ENCODE measurements at places on chromosomes 6 and 20. TPM values are rescaled to one million over a fixed set of nuclear protein-coding genes. Genes with fewer than 3 reads are reported as not detected.

DNA sequence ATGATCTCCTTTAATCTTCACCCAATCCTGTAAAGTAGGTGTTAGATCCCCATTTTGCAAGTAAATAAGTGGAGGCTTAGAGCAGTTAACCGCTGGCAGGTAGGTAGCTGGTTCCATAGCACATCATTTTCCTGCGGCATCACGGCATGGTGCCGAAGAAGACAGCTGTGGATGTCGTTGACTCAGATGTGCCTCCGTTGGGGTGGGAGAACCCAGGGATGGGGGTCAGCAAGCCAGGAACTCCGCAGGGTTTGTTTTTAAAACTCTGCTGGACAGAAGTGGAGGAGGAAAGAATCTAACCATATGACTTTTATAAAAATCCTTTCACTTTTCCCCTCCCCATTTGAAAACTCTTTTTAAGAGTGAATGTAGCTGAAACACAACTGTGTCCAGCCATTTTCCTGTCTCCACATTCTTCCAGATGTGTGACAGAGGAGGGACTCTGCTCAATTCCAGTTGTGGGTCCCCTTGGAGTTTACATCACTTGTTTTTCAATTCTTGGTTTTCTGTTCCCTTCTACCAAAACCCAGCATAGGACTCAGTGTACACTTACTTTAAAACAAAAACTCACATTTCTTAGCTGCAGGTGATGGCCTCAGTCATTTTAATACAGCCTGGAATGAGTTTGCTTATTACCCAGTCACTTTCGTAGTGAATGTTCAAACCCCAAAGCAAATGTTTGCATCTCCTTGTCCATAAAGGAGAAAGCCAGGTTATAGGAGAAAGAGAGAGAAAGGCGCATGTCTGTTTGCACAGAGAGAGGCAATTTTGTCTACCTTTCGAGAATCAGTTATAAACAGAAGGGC lies 27.6 kb upstream of the PI16 start:
- peaks cover 30% of the 10 kb centered on the region for H3K4me1 ChIP-seq
- no peaks in the 10 kb centered on the region for H3K36me3 ChIP-seq
- no peaks in the 10 kb centered on the region for H3K27me3 ChIP-seq
- DNase-seq: no peak

SNAI1 gene
- 10.9 TPM for polyA plus RNA-seq

GRCh38 chr6:19837511-19838441 lies 606 bp downstream of the ID4 start:
- H3K27ac ChIP-seq: no peak overlapping the region
- H3K27me3 ChIP-seq: peaks cover 47% of the 10 kb centered on the region
- DNase-seq: no peak
- no peaks in the 10 kb centered on the region for H3K36me3 ChIP-seq
- H3K4me1 ChIP-seq: peaks cover 5% of the 10 kb centered on the region

OR2J3 gene
- polyA plus RNA-seq: not detected

DNA sequence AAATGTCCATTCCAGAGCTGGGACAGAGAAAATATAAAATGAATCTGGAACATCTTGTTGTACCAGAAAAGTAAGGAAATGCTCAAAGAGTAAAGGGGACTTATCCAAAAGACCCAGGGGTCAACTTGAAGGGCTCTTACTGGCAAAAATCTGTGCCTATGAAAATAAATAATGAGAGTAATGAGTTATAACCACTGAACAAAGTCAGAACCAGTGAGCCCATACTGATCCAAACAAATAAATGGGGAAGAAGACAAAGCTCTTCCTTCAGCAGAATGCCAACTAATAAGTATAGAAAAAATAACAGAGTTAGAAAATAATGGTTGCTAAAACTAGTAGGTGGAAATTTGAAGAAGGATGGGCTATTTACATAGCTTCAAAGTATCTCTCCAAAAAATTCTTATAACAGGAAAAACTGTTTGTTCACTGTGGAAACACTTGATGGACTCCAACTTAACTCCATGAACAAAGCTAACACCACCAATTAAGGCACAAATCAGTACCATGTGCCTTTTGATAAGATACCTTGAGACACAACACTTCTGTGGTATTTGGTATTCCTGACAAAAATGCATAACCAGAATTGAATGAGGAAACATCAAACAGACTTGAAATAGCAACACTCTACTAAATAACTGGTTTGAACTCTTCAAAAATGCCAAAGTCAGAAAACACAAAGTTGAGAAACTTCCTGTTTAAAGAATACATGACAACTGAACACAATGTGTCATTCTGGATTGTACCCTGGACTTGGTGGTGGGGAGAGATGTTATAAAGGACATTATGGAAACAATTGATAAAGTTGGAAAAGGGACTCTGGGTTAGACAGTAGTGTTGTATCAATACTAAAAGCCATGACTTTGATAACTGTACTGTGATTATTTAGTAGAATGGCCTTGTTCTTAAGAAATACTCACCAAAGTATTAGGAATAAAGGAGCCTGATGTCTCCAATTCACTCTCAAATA lies 197.5 kb downstream of the ISM1 start:
- H3K27ac ChIP-seq: no peak overlapping the region
- H3K4me3 ChIP-seq: no peak overlapping the region
- H3K4me1 ChIP-seq: no peaks in the 10 kb centered on the region
- no peaks in the 10 kb centered on the region for H3K27me3 ChIP-seq
- no peak for DNase-seq
- no peaks in the 10 kb centered on the region for H3K36me3 ChIP-seq

DNA sequence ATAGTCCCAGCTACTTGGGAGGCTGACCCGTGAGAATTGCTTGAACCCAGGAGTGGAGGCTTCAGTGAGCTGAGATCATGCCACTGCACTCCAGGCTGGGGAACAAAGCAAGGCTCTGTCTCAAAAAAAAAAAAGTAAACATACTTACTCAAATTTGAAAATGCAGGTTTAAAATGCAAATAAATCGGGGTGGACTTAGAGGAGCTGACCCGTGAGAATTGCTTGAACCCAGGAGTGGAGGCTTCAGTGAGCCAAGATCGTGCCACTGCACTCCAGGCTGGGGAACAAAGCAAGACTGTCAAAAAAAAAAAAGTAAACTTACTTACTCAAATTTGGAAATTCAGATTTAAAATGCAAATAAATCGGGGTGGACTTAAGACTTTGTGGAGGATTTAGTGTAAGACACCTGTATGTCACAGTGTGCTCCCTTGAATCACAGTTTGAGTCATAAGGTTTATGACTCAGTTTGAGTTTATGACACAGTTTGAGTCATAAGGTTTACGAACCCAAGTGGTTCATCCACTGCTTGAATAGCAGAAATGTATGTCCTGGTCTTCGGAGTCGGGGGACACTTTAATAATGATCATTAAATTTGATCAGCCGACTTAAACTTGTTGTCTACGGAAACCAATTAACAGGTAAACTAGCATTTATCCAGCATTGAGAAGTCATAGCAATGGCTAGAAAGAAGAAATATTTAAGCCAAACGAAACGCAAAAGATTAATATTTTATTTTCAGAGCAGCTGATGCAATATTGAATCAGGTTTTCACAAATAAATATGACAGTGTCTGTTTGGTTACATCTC lies 6.8 kb upstream of the MRPS10 start:
- no peaks in the 10 kb centered on the region for H3K27me3 ChIP-seq
- H3K27ac ChIP-seq: no peak overlapping the region
- H3K36me3 ChIP-seq: peaks cover 9% of the 10 kb centered on the region
- DNase-seq: no peak
- no peak overlapping the region for H3K4me3 ChIP-seq
- H3K4me1 ChIP-seq: peaks cover 14% of the 10 kb centered on the region

ATP6V1G2 gene
- polyA plus RNA-seq: 5.6 TPM

HNF4A gene
- 0.08 TPM for polyA plus RNA-seq

GRCh38 chr20:48287552-48288170 lies 502.4 kb upstream of the SULF2 start:
- no peaks in the 10 kb centered on the region for H3K4me1 ChIP-seq
- no peak for DNase-seq
- peak overlapping the region; percentile 75 for H3K27ac ChIP-seq
- H3K4me3 ChIP-seq: no peak overlapping the region
- no peaks in the 10 kb centered on the region for H3K36me3 ChIP-seq

- no peaks in the 10 kb centered on the region for H3K27me3 ChIP-seq
- H3K36me3 ChIP-seq: no peaks in the 10 kb centered on the region
- no peak overlapping the region for H3K27ac ChIP-seq
- no peak overlapping the region for H3K4me3 ChIP-seq
These were observed 103.3 kb downstream of the TNFAIP3 start for GRCh38 chr6:137970368-137970767.

GRCh38 chr6:3023663-3024483 lies 24.2 kb downstream of the NQO2 start:
- peaks cover 61% of the 10 kb centered on the region for H3K4me1 ChIP-seq
- H3K36me3 ChIP-seq: peaks cover 11% of the 10 kb centered on the region
- H3K4me3 ChIP-seq: peak overlapping the region; percentile 35
- H3K27me3 ChIP-seq: no peaks in the 10 kb centered on the region
- peak overlapping the region; percentile 67 for H3K27ac ChIP-seq
- peak; percentile 90 for DNase-seq

SHLD1 gene
- 14.0 TPM for polyA plus RNA-seq

BMP2 gene
- 0.80 TPM for polyA plus RNA-seq

- H3K36me3 ChIP-seq: no peaks in the 10 kb centered on the region
- DNase-seq: peak; percentile 59
- peak overlapping the region; percentile 63 for H3K27ac ChIP-seq
- no peak overlapping the region for H3K4me3 ChIP-seq
- H3K27me3 ChIP-seq: peaks cover 4% of the 10 kb centered on the region
These were observed 198.8 kb upstream of the PREP start for GRCh38 chr6:105601541-105602236.

RNF217 gene
- polyA plus RNA-seq: 10.0 TPM

HLA-DPA1 gene
- polyA plus RNA-seq: 31.0 TPM

GRCh38 chr6:42359021-42359420 lies 92.7 kb downstream of the TRERF1 start:
- H3K4me1 ChIP-seq: peaks cover 7% of the 10 kb centered on the region
- H3K36me3 ChIP-seq: no peaks in the 10 kb centered on the region
- H3K27ac ChIP-seq: no peak overlapping the region

DNA sequence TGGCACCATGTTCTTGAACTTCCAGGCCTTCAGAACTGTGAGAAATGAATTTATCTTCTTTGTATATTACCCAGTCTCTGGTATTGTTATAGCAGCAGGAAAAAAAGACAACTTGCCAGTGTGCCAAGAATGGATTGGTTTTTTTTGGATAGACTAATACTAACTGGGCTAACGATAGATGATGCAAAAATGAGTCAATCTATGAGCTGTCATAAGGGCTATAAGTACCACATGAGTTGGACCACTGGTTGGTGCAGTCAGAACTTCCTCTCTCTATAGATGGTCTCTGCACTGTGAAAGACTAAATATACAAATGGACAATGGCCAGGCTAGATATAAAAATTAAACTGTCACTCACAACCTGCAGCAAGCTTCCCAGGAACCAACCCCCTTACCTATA lies 87.6 kb upstream of the COL21A1 start:
- no peak overlapping the region for H3K4me3 ChIP-seq
- no peaks in the 10 kb centered on the region for H3K27me3 ChIP-seq
- no peaks in the 10 kb centered on the region for H3K36me3 ChIP-seq
- H3K4me1 ChIP-seq: no peaks in the 10 kb centered on the region

DNA sequence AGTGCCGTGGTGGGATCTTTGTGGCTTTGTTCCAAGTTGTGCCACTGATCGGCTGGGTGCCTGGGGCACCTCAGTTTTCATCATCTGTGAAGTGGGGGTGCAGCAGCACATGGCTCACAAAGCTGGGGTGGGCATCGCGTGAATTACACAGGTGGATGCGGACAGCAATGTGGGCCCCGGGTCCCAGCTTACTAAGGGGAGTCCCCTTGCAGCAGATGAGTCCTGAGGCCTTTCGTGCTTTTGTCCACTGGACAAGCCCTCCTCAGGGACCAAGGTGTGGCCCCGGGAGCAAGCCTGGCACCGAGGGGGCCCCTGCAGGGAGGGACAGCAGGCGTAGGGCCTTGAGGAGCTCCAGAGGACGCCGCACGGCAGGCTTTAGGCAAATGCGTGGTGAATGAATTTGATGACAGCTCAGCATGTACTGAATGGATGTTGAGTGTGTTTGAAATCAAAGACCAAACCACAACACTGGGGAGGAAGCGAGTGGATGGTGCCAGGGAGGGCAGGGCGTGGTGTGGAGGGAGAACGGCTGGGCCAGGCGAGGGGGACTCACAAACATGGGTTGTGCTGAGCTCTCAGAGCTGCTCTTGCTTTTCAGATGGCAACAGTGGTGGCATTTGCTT lies 53.2 kb downstream of the IRF4 start:
- no peaks in the 10 kb centered on the region for H3K36me3 ChIP-seq
- H3K27ac ChIP-seq: no peak overlapping the region
- no peak overlapping the region for H3K4me3 ChIP-seq
- peaks cover 7% of the 10 kb centered on the region for H3K27me3 ChIP-seq

- H3K27me3 ChIP-seq: peaks cover 8% of the 10 kb centered on the region
- no peak overlapping the region for H3K27ac ChIP-seq
- H3K36me3 ChIP-seq: no peaks in the 10 kb centered on the region
- no peaks in the 10 kb centered on the region for H3K4me1 ChIP-seq
These were observed 2.1 kb downstream of the KIAA0319 start for GRCh38 chr6:24643920-24644319.

- no peaks in the 10 kb centered on the region for H3K27me3 ChIP-seq
- no peak for DNase-seq
- H3K27ac ChIP-seq: no peak overlapping the region
- no peaks in the 10 kb centered on the region for H3K36me3 ChIP-seq
These were observed 6.6 kb upstream of the SRSF6 start for GRCh38 chr20:43450841-43451799.

GRCh38 chr6:113299531-113299930 lies 557.6 kb upstream of the MARCKS start:
- H3K36me3 ChIP-seq: no peaks in the 10 kb centered on the region
- H3K27ac ChIP-seq: no peak overlapping the region
- DNase-seq: no peak
- no peaks in the 10 kb centered on the region for H3K4me1 ChIP-seq

LAMP5 gene
- polyA plus RNA-seq: 2.5 TPM

DNA sequence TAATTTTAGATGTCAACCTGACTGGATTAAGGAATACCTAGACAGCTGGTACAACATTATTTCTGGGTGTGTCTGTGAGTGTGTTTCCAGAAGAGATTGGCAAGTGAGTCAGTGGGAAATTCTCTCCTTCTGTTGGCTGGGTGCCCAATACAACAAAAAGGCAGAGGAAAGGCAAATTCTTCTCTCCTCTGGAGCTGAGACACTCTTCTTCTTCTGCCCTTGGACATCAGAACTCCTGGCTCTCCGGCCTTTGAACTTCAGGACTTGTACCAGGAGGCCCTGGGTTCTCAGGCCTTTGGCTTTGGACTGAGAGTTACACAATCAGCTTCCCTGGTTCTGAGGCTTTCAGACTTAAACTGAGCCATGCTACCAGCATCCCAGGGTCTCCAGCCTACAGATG lies 7.8 kb upstream of the BTN3A1 start:
- no peak overlapping the region for H3K4me3 ChIP-seq
- no peaks in the 10 kb centered on the region for H3K27me3 ChIP-seq
- H3K4me1 ChIP-seq: no peaks in the 10 kb centered on the region
- H3K36me3 ChIP-seq: no peaks in the 10 kb centered on the region
- DNase-seq: no peak
- H3K27ac ChIP-seq: no peak overlapping the region

GSTA2 gene
- polyA plus RNA-seq: 2.0 TPM

- H3K27me3 ChIP-seq: no peaks in the 10 kb centered on the region
- no peak overlapping the region for H3K27ac ChIP-seq
- H3K4me1 ChIP-seq: no peaks in the 10 kb centered on the region
- no peak for DNase-seq
These were observed 641.1 kb downstream of the RNF144B start for GRCh38 chr6:19028201-19028600.

All from adrenal gland (tissue), 19 donors.